ENCODE measurements at places on chromosomes 4 and X.
A peak's percentile ranks its signal among the peaks of the same experiment; 100 is the strongest.

DNA sequence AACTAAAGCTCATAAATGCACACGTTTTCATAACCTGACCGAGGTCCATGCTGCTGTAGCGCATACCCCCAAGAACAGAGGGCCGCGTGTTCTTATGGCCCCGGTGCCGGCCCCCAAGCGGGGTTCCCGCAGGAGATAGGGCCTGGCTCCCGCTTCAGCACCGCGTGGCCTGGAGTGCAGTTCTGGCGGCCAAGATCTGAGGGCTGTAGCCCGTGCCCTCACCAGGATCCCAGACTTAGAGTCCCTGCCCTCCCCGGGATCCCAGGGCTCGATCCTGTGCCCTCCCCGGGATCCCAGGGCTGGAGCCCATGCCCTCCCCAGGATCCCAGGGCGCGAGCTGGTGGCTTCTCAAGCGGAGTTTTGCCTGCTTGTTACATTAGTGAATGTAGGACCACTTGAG, 1.0 kb upstream of the GRPEL1 start:
- DNase-seq, result no peak

DNA sequence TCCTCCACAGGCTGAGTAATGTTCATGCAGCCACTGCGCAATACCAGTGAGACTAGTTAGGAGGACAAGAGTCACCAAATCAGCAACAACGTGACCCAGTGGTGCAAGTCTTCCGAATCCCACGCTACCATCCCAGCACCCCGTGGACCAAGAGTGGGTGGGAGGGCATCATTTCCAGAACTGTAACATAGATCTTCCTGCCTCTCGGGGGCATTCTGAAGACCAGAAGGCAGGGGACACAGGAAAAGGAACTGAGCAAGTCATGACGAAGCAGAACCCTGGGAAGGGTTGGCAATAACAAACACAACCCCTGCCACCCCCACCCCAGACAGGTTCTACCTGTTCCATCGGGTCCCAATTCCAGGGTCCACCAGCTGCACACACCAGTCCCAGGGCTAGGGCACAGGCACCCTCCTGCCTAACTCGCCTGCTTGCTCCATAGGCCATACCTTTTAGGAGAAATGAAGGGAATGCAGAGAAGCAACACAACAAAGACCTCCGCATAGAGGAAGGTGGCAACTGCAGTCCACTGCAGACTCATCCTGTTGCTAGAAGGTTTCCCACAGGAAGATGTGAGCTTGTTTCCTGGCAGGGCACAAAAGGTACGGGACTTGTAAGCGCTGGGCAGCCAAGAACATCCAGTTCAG, 1.4 kb downstream of the BCAP31 start:
- no peak for DNase-seq

GRCh38 chr4:42133006-42133405, 19.4 kb downstream of the BEND4 start:
- DNase-seq, result no peak

- peak; percentile 75 for DNase-seq
Measured at GRCh38 chrX:24081661-24082154, 27.0 kb downstream of the EIF2S3 start.

DNA sequence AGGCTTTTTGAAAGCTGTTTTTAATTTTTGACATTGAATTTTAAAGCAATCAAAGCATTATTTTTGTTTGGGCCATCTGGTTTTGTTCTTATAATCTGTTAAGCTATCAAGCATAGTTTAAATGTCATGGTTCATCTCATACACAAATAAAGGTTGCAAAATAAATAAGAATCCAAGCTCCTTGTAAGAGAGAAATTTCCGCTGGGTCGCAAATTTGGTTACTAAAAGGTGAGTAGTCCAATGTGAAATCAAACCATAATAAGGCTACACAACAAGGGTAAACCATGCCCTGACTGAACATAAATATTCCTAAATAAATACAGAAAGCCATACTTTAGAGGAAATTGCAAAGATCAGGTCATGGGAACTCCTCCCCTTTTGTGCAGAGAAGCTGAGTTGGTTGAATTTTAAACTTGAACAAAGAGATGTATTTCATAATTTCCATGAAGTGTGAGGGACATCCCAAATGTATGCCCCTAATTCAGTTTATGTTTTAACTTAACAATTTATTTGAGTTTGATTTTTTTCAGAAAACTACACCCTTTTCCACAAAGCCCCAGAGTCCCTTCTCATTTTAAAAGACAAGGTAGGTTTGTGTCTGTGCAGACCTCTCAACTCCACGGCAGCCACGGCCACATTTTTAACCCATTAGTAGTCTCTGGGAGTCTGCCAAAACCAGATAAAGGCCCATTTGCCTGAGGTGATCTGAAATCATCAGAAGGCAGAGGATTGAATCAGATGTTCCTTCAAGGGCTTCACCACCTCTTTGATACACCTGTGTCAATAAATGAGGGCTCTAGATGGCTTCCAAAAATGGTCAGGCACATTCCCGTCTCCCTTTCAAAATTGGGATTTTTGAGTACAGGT, 85.2 kb downstream of the PLAC1 start:
- no peak for DNase-seq

DNA sequence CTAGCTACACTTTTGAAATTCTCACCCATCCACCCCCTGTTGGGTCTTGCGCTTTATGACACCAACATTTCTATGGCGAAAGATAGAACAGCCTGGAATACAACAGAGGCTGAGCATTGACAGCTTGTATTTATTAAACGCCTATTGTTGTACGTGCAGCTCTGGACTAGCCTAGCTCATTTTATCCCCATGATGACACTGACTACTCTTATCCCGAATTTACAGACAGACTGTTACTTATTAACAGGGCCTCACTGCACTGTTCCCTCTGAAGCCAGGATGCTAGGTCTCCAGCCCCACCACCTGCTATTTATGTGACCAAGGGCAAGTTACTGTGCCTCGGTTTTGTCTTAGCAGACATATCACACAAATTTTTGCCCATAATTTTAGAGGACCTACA, 1.0 kb upstream of the RFC1 start:
- no peak for DNase-seq
